ENCODE measurements at places on chromosomes 12 and 14. TPM values are rescaled to one million over a fixed set of nuclear protein-coding genes. Genes with fewer than 3 reads are reported as not detected.
A peak's percentile ranks its signal among the peaks of the same experiment; 100 is the strongest.

DNA sequence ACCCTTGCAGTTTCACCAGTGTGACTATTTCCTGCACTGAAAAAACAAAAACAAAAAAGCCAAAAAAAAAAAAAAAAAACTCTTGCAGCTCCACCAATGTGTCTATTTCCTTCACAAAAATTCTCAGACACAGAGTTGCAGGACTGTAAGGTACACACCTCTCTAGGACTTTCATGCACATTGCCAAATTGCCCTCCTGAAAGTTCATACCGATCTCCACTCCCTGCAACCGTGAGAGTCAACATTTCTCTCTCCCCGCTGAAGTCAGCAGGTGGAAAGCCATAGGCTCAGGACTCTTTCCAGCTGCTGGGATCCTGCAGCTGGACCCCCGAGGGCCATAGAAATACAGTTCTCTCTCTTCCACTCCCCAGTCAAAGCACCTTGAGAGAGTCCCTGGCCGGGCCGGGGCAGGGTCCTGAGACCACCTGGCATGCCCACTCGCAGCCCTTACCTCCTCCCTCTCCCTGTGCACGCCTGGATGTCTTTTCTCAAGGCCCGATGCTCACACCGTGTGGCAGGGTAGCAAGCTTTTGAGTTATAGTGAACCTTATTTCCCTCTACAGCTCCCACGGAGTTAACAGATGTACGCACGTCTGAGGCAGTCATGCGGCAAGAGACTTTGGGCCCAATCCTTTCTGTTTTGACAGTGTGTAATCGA, 23.6 kb downstream of the MMAB start:
- H3K27me3 ChIP-seq: no peaks in the 10 kb centered on the region
- H3K4me3 ChIP-seq: no peak overlapping the region
- peaks cover 19% of the 10 kb centered on the region for H3K4me1 ChIP-seq
- DNase-seq: no peak

DNA sequence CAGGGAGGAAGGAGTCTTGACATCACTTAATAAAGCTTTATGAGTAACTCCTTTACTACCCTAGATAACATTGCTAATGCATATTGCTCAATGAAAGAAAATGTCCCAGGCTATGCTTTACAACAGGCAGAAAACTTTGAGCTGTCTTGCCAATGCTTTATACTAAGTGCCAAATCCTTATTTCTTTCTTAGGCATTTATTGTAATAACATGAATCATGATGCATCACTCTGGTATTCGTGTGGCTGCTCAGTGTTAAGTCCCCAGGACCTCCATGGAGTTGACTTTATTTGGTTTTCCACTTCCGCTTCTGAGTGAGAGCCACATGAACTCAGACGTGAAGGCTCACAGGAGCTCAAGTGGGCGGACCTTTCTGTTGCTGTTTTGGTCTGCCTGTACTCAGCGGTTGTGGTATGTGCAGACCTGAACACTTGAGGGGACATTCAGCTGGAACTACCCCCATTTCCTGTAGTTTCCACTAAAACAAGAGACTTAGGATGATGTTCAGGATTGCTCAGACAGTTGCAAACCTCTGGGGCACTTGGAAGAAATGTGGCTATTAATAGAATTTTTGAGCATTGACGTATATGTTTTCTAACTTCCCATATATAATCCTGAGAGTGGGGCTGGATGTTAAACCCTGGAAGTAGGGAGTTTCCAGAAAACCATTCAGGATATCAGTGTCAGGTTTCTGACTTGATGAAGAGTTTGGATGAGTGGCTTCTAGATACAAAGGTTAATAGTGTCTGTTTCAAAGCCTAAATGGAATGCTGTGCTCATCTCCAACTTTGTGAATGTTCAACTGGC, 258.6 kb downstream of the MSRB3 start:
- peak; percentile 55 for DNase-seq
- no peak overlapping the region for H3K4me3 ChIP-seq
- peaks cover 7% of the 10 kb centered on the region for H3K4me1 ChIP-seq
- no peaks in the 10 kb centered on the region for H3K27me3 ChIP-seq
- H3K36me3 ChIP-seq: no peaks in the 10 kb centered on the region

DNA sequence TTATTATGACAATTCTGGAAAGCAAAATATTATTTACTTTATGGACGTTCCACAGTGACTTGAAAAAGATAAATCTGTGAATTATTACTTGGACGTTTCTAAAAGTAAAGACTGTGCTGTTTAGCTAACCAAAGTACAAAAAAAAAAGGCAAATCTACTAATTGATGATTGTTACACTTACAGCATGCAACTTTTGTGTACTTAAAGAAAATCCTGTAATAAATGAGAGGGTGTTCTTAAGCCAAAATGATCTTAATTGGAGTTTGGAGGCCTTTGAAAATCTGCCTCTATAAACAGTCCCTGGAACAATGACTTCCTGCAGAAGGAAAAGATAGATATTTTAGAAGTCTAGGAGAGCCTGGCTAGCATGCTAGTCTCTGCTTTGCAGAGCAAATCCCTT, 434.0 kb upstream of the SYT1 start:
- no peaks in the 10 kb centered on the region for H3K27me3 ChIP-seq
- H3K27ac ChIP-seq: no peak overlapping the region
- no peaks in the 10 kb centered on the region for H3K36me3 ChIP-seq
- H3K4me1 ChIP-seq: no peaks in the 10 kb centered on the region

DNA sequence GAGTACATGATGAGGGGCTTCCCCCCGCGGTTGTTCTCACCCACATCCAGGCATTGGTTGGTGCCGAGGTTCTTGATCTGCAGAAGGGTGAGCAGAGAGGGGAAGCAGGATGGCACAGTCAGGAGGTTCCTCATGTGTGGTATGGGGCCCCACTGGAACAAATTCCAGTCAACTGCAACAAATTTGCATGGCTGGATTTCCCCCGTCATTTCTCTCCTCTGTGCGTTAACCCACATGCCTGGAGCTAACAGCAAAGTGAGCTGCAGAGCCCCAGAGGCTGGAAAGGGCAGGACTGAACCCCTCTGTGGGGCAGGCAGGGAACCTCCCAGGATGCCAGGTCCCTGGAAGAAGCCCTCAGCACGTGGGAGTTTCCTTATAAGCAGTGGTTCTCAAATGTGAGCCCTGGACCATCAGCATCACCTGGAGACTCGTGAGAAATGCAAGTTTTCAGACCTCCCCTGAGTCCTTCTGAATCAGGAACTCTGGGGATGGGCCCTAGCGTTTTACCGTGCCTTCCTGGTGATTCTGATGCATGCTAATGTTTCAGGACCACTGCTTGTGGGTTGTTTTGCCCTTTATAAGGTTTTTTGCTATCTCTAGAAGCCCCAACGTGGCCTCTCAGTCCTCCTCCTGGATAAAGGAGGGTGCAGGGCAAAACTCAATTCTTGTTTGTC, 11.0 kb upstream of the CELA1 start:
- H3K27ac ChIP-seq: no peak overlapping the region
- peaks cover 7% of the 10 kb centered on the region for H3K36me3 ChIP-seq
- no peaks in the 10 kb centered on the region for H3K4me1 ChIP-seq
- no peaks in the 10 kb centered on the region for H3K27me3 ChIP-seq

DNA sequence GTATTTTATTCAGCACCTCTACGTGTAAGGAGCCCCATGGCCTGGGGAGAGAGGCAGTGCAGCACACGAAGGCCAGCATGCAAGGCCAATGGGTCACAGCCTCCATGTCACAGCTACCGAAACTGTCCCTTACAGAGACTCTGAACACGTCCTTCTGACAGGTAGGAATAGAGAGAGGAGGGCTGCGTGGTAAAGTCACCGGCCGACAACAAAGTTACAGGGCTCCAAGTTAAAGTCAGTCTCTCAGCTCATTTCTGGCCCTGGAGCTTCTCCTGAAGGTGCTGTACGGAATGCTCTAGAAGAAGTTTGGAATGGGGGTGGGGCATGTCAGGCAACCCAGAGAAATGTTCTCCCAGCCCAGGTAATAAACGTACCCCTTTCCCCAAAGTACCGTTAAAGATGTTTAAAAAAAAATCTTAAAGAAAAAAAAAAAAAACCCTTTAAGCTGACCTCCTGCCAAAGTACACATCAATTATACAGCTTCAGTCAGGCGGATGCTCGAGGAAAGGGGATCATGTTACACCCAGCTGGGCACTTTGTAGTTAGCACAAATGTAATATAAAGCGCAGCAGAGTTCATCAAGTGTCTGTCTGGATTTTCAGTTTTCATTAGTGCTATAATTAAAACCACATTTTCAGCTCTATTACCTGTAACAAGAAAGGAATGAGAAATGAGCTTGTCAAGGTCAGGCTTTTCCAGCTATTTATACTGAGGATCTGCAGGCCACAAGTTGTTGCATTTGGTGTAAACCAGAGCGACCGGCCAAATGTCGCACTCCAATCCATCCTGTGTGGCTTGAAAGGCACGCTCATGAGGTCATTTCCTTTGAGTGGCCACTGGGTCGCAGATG, 53.3 kb upstream of the CDKN3 start:
- no peak overlapping the region for H3K27ac ChIP-seq
- no peak overlapping the region for H3K4me3 ChIP-seq
- H3K36me3 ChIP-seq: no peaks in the 10 kb centered on the region
- H3K27me3 ChIP-seq: no peaks in the 10 kb centered on the region
- H3K4me1 ChIP-seq: peaks cover 4% of the 10 kb centered on the region

- H3K36me3 ChIP-seq: no peaks in the 10 kb centered on the region
- DNase-seq: peak; percentile 44
- peaks cover 48% of the 10 kb centered on the region for H3K4me1 ChIP-seq
Measured at GRCh38 chr12:51392556-51393237, 1.5 kb upstream of the GALNT6 start.

DNA sequence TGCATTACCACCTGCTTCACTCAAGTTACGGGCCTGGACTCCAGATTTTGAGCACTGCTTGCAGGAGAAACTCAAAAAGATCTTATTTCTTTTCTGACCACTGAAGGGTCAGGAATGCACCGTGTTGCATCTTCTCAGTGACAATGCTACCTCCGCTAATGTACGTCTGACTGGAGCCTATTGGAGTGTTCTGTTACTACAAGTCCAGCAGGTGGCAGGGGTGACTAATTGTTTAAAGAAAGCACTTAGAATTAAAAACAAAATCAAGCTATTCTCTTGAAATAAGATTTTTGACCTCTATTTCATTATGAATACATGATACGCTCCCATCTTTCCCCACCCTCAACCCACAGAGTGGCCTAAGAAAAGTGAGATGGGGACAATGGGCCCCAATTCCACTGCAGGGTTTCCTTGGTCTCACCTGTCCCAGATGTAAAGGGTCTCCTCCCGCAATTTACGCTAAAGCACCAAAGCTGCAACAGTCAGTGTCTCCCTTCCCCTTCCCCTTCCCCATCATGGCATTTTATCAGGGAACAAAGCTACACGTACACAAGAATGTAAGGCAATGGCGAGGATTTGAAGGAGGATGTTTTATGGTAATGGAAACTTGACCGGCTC, 2.2 kb downstream of the TBPL2 start:
- no peak overlapping the region for H3K27ac ChIP-seq
- no peaks in the 10 kb centered on the region for H3K36me3 ChIP-seq
- H3K4me1 ChIP-seq: peaks cover 20% of the 10 kb centered on the region
- no peak for DNase-seq
- no peaks in the 10 kb centered on the region for H3K27me3 ChIP-seq
- H3K4me3 ChIP-seq: no peak overlapping the region

DNA sequence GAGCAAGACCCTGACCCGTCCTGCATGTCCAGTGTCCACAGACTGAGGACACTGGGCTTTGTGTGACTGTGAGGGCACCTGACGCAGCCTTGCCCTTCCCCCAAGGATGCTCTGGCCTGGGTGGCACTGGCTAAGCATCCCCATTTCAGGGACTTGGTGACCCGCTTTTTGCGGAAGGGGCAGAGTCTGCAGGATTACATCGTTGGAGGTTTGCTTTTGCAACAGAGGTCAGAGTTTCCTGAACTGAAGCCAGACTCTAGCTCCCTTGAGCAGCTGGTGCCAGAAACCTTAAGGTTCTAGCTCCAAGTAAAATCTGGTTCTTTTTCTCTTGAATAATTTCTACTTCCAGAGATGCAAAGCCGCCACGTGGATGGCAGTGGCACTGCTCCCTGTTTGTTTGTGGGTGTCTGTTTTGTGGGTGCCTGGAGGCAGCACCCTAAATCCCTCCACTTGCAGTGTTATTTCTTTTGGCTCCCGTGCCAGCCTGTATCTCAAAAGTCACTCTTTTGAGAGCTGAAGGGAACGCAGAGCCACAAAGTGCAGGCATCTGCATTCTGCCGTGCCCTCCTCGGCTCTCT, 184.7 kb downstream of the TSPAN9 start:
- H3K4me1 ChIP-seq: no peaks in the 10 kb centered on the region
- H3K27ac ChIP-seq: no peak overlapping the region
- no peak for DNase-seq
- H3K36me3 ChIP-seq: no peaks in the 10 kb centered on the region
- no peak overlapping the region for H3K4me3 ChIP-seq

DNA sequence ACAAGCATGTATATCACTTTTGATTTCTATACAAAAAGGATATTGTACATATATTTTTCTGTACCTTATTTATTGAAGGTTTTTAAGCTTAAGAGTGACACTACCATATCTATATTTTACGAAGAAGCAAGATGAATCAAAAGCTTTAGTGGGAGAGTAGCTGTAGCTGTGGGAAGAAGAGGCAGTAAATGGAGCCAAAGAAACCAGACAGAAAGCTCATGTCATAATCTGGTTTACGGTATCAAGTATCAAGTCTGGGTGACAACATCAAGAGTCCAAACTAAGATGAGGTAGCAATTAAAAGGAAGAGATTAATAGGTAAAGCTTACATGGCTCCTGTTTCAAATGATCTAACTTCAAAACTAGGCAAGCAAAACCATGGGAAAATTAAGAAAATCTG, 54.8 kb downstream of the CEP83 start:
- H3K27me3 ChIP-seq: no peaks in the 10 kb centered on the region
- no peaks in the 10 kb centered on the region for H3K36me3 ChIP-seq
- no peaks in the 10 kb centered on the region for H3K4me1 ChIP-seq
- H3K27ac ChIP-seq: no peak overlapping the region

GRCh38 chr14:87492561-87492960, 500.4 kb downstream of the GALC start:
- no peaks in the 10 kb centered on the region for H3K36me3 ChIP-seq
- no peak overlapping the region for H3K27ac ChIP-seq
- no peaks in the 10 kb centered on the region for H3K27me3 ChIP-seq
- H3K4me3 ChIP-seq: no peak overlapping the region
- no peak for DNase-seq

GDF11 gene
- 7.5 TPM for total RNA-seq

- H3K4me1 ChIP-seq: peaks cover 11% of the 10 kb centered on the region
- no peak for DNase-seq
- no peaks in the 10 kb centered on the region for H3K27me3 ChIP-seq
- H3K27ac ChIP-seq: no peak overlapping the region
- H3K36me3 ChIP-seq: no peaks in the 10 kb centered on the region
- H3K4me3 ChIP-seq: no peak overlapping the region
Measured at GRCh38 chr12:52644078-52644415, 8.0 kb downstream of the KRT2 start.

HOXC10 gene
- 1.4 TPM for total RNA-seq
